ENCODE measurements at places on chromosomes 11 and 22. TPM values are rescaled to one million over a fixed set of nuclear protein-coding genes. Genes with fewer than 3 reads are reported as not detected.

Gene TRPC6
- not detected for total RNA-seq

GRCh38 chr11:72736452-72737069, 15.6 kb downstream of the ARAP1 start:
- DNase-seq: peak; percentile 88
- peak overlapping the region; percentile 94 for H3K27ac ChIP-seq
- peak overlapping the region; percentile 10 for H3K4me3 ChIP-seq
- no peaks in the 10 kb centered on the region for H3K27me3 ChIP-seq
- peaks cover 5% of the 10 kb centered on the region for H3K36me3 ChIP-seq

GRCh38 chr11:64036087-64037026, 626 bp downstream of the FLRT1 start:
- no peak overlapping the region for H3K27ac ChIP-seq
- peaks cover 3% of the 10 kb centered on the region for H3K4me1 ChIP-seq
- DNase-seq: no peak
- no peak overlapping the region for H3K4me3 ChIP-seq

DNA sequence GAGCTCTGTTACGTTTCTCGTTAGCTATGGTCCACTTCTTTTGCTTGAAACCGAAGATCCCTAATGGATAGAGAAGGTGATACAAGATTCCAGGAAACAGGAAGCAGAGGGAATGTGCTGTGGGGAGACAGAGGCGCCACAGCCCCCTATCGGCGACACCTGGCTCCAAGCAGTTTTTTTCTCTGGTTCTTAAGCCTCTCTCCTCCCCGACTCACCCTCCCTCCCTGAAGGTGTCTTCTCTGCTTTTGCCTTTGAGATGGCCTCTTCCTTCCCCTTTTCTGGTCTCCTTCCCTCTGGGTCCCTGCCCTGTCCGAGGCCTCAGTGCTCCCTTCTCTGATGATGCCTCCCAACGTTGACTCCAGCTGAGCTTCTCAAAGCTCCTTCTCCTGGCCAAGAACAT, 14.2 kb upstream of the APOBEC3A start:
- peaks cover 36% of the 10 kb centered on the region for H3K27me3 ChIP-seq
- DNase-seq: no peak
- H3K4me3 ChIP-seq: no peak overlapping the region
- H3K27ac ChIP-seq: no peak overlapping the region
- no peaks in the 10 kb centered on the region for H3K36me3 ChIP-seq

DNA sequence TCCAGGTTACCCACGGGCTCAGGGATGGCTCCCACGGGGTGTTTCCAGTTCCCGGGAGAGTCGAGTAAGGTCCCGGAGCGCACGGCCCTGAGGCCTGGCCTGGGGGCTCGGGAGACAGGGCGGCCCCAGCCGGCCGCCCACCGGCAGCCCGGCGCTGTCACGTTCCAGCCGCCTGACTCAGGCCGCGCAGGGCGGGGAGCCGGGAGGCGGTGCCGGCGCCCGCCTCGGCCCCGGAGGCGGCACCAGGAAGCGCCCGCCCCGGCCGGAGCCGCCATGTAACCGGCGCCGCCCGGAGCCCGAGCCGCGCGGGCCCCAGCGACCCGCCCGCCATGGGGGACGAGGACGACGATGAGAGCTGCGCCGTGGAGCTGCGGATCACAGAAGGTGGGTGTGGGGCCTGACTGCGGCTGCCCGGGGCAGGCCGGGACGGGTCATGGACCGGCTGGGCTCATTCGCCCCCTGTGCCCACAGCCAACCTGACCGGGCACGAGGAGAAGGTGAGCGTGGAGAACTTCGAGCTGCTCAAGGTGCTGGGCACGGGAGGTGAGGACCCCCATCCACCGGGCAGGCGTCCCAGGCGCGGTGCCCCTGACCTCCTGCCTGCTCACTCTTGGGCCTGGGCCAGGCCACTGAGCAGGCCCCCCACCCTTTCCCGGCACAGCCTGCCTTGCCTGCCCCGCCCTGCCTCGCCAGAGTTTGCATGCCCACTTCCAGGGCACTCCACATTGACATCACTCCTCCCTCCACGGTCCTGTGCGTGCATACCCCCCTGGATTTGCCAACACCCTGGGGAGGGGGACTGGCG, at the start of gene RPS6KA4:
RPS6KA4 (plus strand) TSS at position 256 of the 805 bp plus-strand sequence; CDS start at position 330, 74 bp downstream.
- H3K36me3 ChIP-seq: peaks cover 20% of the 10 kb centered on the region
- peak within 1 kb of the TSS; percentile 81 for H3K27ac ChIP-seq
- H3K27me3 ChIP-seq: no peaks in the 10 kb centered on the region
- no peak for DNase-seq

Gene KCNQ1
- 9.2 TPM for total RNA-seq

Gene EHF
- total RNA-seq: 0.44 TPM

Gene ST13
- 150 TPM for total RNA-seq

Gene SLC6A5
- total RNA-seq: not detected

- no peak overlapping the region for H3K27ac ChIP-seq
- H3K4me3 ChIP-seq: no peak overlapping the region
Observed at GRCh38 chr11:6813656-6814055, 14.2 kb upstream of the OR6A2 start.

DNA sequence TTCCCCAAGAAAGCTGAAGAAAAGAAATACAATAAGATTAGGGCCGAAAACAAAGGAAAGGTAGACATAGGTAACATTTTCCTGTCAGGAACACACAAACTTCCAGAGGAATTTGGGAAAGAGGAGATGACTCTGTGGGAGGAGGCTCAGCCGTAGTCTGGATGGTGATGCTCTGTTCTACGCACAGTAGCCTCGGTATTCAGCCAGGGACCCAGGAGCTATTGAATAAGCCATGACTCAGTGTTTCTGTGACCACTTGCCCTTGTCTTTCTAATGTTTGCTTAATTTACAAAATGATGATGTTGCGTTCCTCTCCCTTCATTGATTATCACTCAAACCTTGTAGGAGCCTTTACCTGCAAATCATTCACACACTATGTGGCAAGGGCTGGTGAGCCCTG, 745.0 kb downstream of the NTM start:
- no peaks in the 10 kb centered on the region for H3K27me3 ChIP-seq
- no peaks in the 10 kb centered on the region for H3K4me1 ChIP-seq
- no peaks in the 10 kb centered on the region for H3K36me3 ChIP-seq
- DNase-seq: no peak
- no peak overlapping the region for H3K4me3 ChIP-seq

GRCh38 chr11:86818462-86819192, 18.3 kb downstream of the PRSS23 start:
- no peak overlapping the region for H3K4me3 ChIP-seq
- H3K36me3 ChIP-seq: no peaks in the 10 kb centered on the region
- H3K27ac ChIP-seq: no peak overlapping the region

- H3K4me1 ChIP-seq: peaks cover 28% of the 10 kb centered on the region
- DNase-seq: peak; percentile 57
- H3K27ac ChIP-seq: no peak within 1 kb of the TSS
Observed at GRCh38 chr11:17351510-17352176, at the start of gene NCR3LG1. Gene NCR3LG1, plus strand, starts transcription at chr11:17351800. Its CDS starts 170 bp downstream, at chr11:17351970.

Gene TMEM121B
- total RNA-seq: not detected

DNA sequence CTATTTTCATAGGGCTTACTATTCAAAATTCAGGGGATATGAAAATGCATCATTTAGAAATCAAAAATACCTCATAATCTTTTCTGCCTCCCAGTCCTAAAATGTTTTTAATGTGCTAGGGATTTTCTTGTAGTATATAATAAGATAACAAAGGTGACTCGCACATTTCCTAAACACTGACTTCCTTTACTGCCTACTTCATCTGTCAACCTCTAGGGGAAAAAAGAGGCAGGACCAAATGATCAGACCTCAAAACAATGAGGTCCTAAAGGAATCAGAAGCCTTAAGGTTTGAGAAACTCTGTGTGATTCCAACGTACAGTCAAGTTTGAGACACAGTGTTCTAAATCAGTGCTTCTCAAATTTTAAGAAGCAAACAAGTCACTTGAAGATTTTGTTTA, 56.1 kb upstream of the POU2AF2 start:
- H3K36me3 ChIP-seq: no peaks in the 10 kb centered on the region
- DNase-seq: no peak
- H3K27me3 ChIP-seq: peaks cover 16% of the 10 kb centered on the region
- no peak overlapping the region for H3K4me3 ChIP-seq
- H3K27ac ChIP-seq: no peak overlapping the region
- H3K4me1 ChIP-seq: no peaks in the 10 kb centered on the region

- H3K27me3 ChIP-seq: no peaks in the 10 kb centered on the region
- peak; percentile 93 for DNase-seq
- H3K4me1 ChIP-seq: peaks cover 25% of the 10 kb centered on the region
Observed at GRCh38 chr22:42553475-42554361, at the start of gene SERHL2. Gene SERHL2, plus strand, starts transcription at chr22:42553956. Its CDS starts 65 bp downstream, at chr22:42554021.

Gene CHADL
- total RNA-seq: 0.38 TPM

GRCh38 chr11:61158691-61159381, 2.4 kb downstream of the VPS37C start:
- H3K27me3 ChIP-seq: no peaks in the 10 kb centered on the region
- no peak overlapping the region for H3K4me3 ChIP-seq
- DNase-seq: no peak
- H3K4me1 ChIP-seq: peaks cover 41% of the 10 kb centered on the region
- H3K27ac ChIP-seq: no peak overlapping the region

Gene GUCY1A2
- not detected for total RNA-seq

GRCh38 chr11:110645253-110645652, 67.0 kb downstream of the ARHGAP20 start:
- no peaks in the 10 kb centered on the region for H3K36me3 ChIP-seq
- H3K27me3 ChIP-seq: peaks cover 2% of the 10 kb centered on the region
- no peaks in the 10 kb centered on the region for H3K4me1 ChIP-seq

GRCh38 chr11:2898366-2899079, 12.9 kb upstream of the CDKN1C start:
- peaks cover 3% of the 10 kb centered on the region for H3K27me3 ChIP-seq
- no peaks in the 10 kb centered on the region for H3K36me3 ChIP-seq
- peak overlapping the region; percentile 93 for H3K27ac ChIP-seq
- DNase-seq: peak; percentile 89

- H3K4me3 ChIP-seq: peak overlapping the region; percentile 92
- peak overlapping the region; percentile 84 for H3K27ac ChIP-seq
- H3K36me3 ChIP-seq: peaks cover 7% of the 10 kb centered on the region
- peak; percentile 56 for DNase-seq
- peaks cover 48% of the 10 kb centered on the region for H3K4me1 ChIP-seq
Observed at GRCh38 chr22:20080776-20081654, 974 bp downstream of the DGCR8 start.

Gene HMOX1
- total RNA-seq: 6.0 TPM

Gene CENPM
- total RNA-seq: 74.0 TPM

DNA sequence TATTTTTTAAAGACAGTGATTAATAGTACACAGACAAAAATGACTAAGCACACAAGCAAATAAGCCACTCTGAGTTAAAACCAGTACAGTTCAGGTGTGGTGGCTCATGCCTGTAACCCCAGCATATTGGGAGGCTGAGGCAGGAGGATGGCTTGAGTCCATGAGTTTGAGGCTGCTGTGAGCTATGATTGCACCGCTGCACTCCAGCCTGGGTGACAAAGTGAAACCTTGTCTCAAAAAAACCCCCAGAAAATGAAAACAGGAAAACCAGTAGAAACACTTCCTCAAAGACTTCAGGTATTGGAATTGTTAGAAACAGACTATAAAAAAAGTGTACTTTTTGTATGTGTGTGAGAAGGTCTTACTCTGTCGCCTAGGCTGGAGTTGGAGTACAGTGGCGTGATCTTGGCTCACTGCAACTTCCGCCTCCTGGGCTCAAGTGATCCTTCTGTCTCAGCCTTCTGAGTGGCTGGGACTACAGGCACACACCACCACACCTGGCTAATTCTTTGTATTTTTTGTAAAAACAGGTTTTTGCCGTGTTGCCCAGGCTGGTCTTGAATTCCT, 33.0 kb downstream of the PPP6R2 start:
- peak overlapping the region; percentile 70 for H3K27ac ChIP-seq
- H3K4me1 ChIP-seq: peaks cover 29% of the 10 kb centered on the region
- H3K4me3 ChIP-seq: no peak overlapping the region
- peaks cover 52% of the 10 kb centered on the region for H3K36me3 ChIP-seq
- no peaks in the 10 kb centered on the region for H3K27me3 ChIP-seq

Gene MMP10
- 0.33 TPM for total RNA-seq

DNA sequence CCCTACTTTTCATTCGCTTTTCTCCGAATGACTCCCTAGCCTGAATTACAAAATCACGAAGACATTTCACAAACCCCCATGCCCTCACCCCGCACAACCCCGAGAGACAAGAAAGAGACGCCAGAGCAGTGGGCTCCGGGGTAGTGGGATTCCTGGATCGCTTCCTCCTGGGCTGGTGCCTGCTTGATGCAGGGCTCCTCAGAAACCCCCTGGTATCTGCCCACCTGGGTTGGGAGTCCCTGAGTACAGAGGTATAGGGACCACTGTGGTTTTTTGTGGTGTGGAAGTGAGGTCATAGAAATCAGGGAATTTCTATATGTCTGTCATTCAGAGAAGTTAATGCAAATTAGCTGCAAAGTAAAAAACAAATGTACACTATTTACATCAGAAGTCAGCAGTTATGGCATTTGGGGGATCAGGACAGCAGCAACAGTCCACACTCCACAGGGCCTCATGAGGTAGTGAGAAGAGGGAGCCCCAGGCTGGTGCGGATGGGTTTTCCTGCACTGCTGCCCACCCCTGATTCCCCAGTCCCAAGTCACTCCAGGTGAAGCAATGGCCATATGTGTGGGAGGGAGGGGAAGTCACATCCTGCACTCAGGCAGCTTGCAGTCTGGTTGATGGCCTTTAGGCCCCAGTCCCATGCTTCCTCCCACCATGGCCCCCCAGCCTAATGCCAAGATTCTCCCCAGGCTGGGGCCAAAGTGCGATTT, 39.6 kb downstream of the BUD13 start:
- H3K4me1 ChIP-seq: peaks cover 12% of the 10 kb centered on the region
- H3K27ac ChIP-seq: no peak overlapping the region
- H3K27me3 ChIP-seq: no peaks in the 10 kb centered on the region
- DNase-seq: no peak
- no peak overlapping the region for H3K4me3 ChIP-seq

Measured in activated CD8-positive, alpha-beta memory T cell treated with anti-CD3 and anti-CD28 coated beads, Interleukin-2, amount 10 ng/mL, durations not matched to agents 7 days and 5 days (primary cell).